Stimulated activated CD8-positive, alpha-beta memory T cell treated with anti-CD3 and anti-CD28 coated beads, Interleukin-4, amount 100 ng/mL, for 1 hour (primary cell): ENCODE measurements at places on chromosomes 12 and 14.
A peak's percentile ranks its signal among the peaks of the same experiment; 100 is the strongest.

- DNase-seq = peak; percentile 65
Measured at GRCh38 chr12:111434680-111435338, 29.1 kb downstream of the SH2B3 start.

GRCh38 chr12:12331896-12332295 is 18.1 kb downstream of the MANSC1 start:
- DNase-seq = no peak

- DNase-seq = no peak
Measured at GRCh38 chr12:100778967-100779590, 15.5 kb upstream of the ANO4 start.

DNA sequence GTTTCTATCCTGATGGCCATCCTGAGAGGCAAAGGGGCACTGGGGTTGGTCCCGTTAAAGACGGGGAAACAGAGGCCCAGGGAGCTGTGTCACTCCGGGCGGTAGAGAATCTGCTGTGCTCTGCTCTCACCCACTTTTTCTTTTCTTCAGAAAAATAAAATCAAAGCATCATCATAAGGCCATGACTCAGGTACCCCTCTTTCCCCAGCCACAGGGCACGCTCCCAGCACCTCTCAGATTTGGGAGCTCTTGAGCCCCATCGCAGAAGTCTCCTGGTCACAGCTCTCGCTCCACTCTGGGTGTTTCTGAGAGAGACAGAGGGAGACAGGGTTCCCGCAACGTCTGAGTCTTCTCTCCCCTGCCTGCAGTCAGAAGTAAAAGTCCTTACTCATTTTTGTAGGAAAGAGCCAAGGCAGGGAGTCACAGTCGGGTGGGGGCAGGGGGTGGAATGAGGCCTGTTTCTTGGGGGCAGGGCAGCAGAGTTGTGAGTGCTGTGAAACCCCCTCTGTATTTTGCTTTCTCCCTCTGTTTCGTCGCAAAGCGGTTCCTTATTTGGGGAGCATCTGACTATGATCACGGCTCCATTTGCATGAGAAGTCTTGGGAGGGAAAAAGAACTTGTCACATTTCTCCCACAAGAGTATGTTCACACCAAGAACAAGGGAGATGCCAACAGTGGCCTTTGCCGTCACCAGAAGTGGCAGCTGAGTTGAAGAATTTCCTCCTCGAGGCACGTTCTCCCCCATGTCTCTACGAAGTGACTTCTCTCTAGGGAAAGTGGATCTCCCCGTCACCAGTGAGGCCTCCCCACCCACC is 139.0 kb downstream of the BCL11B start:
- no peak for DNase-seq
